ENCODE measurements at places on chromosomes 6 and 20. TPM values are rescaled to one million over a fixed set of nuclear protein-coding genes. Genes with fewer than 3 reads are reported as not detected.

Gene KCNK16
- polyA plus RNA-seq, result not detected

Gene MYL9
- not detected for polyA plus RNA-seq

Gene NMBR
- not detected for polyA plus RNA-seq

Gene ADGRG6
- 0.37 TPM for polyA plus RNA-seq

Gene NKAIN2
- 28.4 TPM for polyA plus RNA-seq

Gene CST5
- not detected for polyA plus RNA-seq

Gene MRAP2
- 1.4 TPM for polyA plus RNA-seq

Gene RWDD2A
- 6.3 TPM for polyA plus RNA-seq

Gene CDC5L
- 28.9 TPM for polyA plus RNA-seq

Gene IFNGR1
- polyA plus RNA-seq, result 49.5 TPM

Gene TBXT
- polyA plus RNA-seq, result not detected

Gene ZBTB12
- 19.2 TPM for polyA plus RNA-seq

Gene CAP2
- 11.8 TPM for polyA plus RNA-seq

Gene RIPOR2
- 83.8 TPM for polyA plus RNA-seq

Gene MYO6
- 49.1 TPM for polyA plus RNA-seq

Gene GPR6
- polyA plus RNA-seq, result 7.3 TPM

Gene TRDN
- polyA plus RNA-seq, result not detected

Gene ANKS1A
- 22.6 TPM for polyA plus RNA-seq

Gene GGTLC1
- polyA plus RNA-seq, result not detected

Gene ZGPAT
- polyA plus RNA-seq, result 60.8 TPM

Gene UNC5CL
- 1.0 TPM for polyA plus RNA-seq

Gene HLA-DRB1
- polyA plus RNA-seq, result not detected

Gene SLC12A5
- polyA plus RNA-seq, result 53.1 TPM

Gene TCF21
- polyA plus RNA-seq, result not detected

Gene CBLN4
- 0.18 TPM for polyA plus RNA-seq

Gene ADNP
- polyA plus RNA-seq, result 78.5 TPM

Gene FUT9
- 18.5 TPM for polyA plus RNA-seq

Gene ELOVL4
- 47.9 TPM for polyA plus RNA-seq

Gene TLDC2
- polyA plus RNA-seq, result not detected

Gene SDC4
- polyA plus RNA-seq, result not detected

Gene WFDC10B
- polyA plus RNA-seq, result not detected

Gene CDH26
- 3.3 TPM for polyA plus RNA-seq

Gene MOCS3
- polyA plus RNA-seq, result 5.5 TPM

Gene ITPR3
- polyA plus RNA-seq, result 0.16 TPM

Gene BANF2
- polyA plus RNA-seq, result not detected

Gene HDDC2
- 72.1 TPM for polyA plus RNA-seq

Gene AKAP12
- 20.1 TPM for polyA plus RNA-seq

Gene C6orf132
- not detected for polyA plus RNA-seq

Gene SOX4
- polyA plus RNA-seq, result 371 TPM

Gene PTCRA
- polyA plus RNA-seq, result not detected

Gene KIF25
- polyA plus RNA-seq, result not detected

Gene PDE7B
- 5.9 TPM for polyA plus RNA-seq

Gene C20orf144
- polyA plus RNA-seq, result not detected

Gene CLDN20
- not detected for polyA plus RNA-seq

Gene ANGPT4
- polyA plus RNA-seq, result not detected

Gene C20orf141
- not detected for polyA plus RNA-seq

Gene NFYA
- polyA plus RNA-seq, result 17.1 TPM

Gene CGA
- polyA plus RNA-seq, result not detected

Gene CPNE5
- polyA plus RNA-seq, result 9.5 TPM

Gene PI16
- polyA plus RNA-seq, result 0.56 TPM

Gene PLA2G7
- polyA plus RNA-seq, result not detected

Gene OR2W1
- polyA plus RNA-seq, result not detected

Gene KIAA0408
- 109 TPM for polyA plus RNA-seq

Gene VNN1
- polyA plus RNA-seq, result not detected

Gene RIMS4
- polyA plus RNA-seq, result 40.6 TPM

Gene HRH3
- polyA plus RNA-seq, result 2.8 TPM

Gene SCGN
- 283 TPM for polyA plus RNA-seq

Gene HLA-DQB2
- not detected for polyA plus RNA-seq

Gene SLC17A1
- polyA plus RNA-seq, result not detected
